ENCODE measurements at places on chromosomes 4 and X.

DNA sequence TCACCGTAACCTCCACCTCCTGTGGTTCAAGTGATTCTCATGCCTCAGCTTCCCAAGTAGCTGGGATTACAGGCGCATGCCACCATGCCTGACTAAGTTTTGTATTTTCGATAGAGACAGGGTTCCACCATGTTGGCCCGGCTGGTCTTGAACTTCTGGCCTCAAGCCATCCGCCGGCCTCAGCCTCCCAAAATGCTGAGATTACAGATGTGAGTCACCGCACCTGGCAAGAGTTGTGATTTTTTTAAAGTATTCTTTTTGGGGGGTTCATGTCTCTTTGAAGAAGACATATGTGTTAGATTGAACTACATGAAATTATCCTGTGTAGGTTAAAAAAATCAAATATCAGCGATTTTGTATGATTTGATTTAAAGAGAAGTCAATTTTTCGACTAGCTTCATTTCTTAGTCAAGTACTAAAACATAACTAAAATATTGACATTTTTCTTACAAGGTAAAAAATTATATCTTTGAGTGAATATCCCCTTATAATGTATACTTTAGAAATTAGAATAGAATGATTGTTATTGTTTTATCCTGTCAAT lies 60.3 kb upstream of the ANTXR2 start:
- DNase-seq: no peak

- DNase-seq: no peak
These were observed 57.6 kb upstream of the UBQLN2 start for GRCh38 chrX:56505866-56506265.

- no peak for DNase-seq
These were observed 685.5 kb downstream of the KCTD8 start for GRCh38 chr4:43763029-43763610.

GRCh38 chr4:87243426-87244053 lies 23.1 kb upstream of the KLHL8 start:
- DNase-seq: no peak

Measured in NCI-H748 treated with DMSO at 0.1 percent for 48 hours (cell line).